ENCODE measurements at places on chromosomes 6 and 20. TPM values are rescaled to one million over a fixed set of nuclear protein-coding genes. Genes with fewer than 3 reads are reported as not detected.

- DNase-seq = no peak
Observed at GRCh38 chr6:6654599-6655575, 66.4 kb downstream of the LY86 start.

DNA sequence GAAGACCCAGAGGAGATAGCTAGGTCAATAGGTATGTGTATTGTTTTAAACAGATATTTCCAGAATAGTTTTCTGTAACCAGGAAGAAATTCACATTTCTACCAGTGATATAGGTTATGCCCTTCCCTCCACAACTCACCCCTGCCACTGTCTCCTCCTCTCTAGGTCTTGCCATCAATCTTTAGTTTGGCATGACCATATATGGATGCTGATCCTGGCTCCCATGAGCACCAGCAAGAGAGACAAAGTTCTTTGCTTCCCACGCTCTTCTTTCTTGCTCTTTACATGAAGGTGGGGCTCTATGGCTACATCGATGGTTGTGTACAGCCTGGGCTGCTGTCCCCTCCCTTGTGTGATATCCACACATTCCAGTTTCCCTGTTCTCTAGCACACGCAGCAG, 459.4 kb upstream of the ID4 start:
- DNase-seq = no peak

GRCh38 chr6:10520468-10520867, 683 bp upstream of the GCNT2 start:
- peak; percentile 68 for DNase-seq

Gene GSTA4
- total RNA-seq = 26.8 TPM

DNA sequence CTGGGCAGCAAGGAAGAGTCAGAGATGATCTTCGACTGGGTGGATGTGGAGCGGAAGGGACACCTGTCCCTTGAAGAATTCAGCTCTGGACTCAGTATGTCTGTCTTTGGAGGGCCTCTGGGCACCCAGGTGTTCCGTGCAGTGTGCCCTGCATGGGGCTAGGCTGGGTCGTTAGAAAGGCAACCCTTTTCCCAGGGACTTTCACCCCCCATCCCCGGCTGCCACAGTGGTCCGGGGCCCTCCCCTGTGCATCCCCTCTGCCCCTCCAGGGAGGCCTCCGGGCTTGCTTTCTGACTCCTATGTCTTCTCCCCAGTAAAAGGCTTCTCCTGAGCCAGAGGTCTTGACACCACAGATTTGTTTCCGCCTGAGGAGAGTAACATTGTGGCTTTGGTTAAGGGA, 16.2 kb downstream of the RAB44 start:
- no peak for DNase-seq

DNA sequence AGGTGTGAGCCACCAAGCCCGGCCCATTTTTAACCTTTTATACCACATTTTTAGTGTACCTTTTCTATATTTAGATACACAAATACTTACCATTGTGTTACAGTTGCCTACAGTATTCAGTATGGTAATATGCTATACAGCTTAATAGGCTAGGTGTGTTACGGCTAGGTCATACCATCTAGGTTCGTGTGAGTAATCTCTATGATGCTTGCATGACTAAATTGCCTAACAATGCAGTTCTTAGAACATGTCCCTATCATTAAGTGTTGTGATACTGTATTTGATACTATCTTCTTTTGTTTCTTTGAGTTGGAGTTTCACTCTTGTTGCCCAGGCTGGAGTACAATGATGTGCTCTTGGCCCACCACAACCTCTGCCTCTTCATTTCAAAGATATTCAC, 387.7 kb upstream of the SASH1 start:
- DNase-seq = peak; percentile 93

- no peak for DNase-seq
Observed at GRCh38 chr6:125906158-125906998, 50.2 kb upstream of the HINT3 start.

All from bronchial epithelial cell (primary cell).